ENCODE measurements at places on chromosomes 16 and 17.

GRCh38 chr17:3944485-3945388, 19.5 kb downstream of the ATP2A3 start:
- DNase-seq, result peak; percentile 48

DNA sequence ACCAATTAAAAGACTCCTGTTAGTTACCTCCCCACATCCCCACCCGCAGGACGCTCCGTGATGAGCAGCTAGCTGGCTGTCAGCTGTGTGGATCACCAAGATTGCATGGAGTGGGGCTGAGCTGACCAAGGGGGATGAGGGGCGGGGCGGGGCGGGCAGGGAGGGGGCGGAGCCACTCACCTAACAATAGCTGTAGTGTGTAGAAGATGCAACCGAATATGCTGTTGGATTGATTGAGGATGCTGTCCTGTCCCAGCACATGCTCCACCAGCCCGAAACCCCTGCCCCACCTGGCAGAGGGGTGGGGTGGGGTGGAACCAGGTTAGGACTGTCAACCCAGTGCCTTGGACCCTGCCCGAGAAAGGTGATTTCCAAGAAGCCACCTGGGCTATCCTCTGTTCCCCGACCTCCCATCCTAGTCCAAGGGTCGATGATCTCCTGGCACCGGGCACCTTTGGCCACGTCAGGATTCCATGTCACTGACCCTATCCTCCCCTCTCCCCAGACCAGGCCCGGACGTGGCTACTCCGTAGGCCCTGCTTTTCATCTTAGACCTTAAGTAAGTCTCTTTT, 1.4 kb downstream of the VKORC1 start:
- no peak for DNase-seq

- no peak for DNase-seq
Observed at GRCh38 chr17:7322520-7323194, 6.5 kb downstream of the NEURL4 start.

- no peak for DNase-seq
Observed at GRCh38 chr16:6124136-6124535, 1026.5 kb upstream of the EEF2KMT start.

- DNase-seq, result no peak
Observed at GRCh38 chr17:49972486-49973270, 3.7 kb downstream of the DLX4 start.

DNA sequence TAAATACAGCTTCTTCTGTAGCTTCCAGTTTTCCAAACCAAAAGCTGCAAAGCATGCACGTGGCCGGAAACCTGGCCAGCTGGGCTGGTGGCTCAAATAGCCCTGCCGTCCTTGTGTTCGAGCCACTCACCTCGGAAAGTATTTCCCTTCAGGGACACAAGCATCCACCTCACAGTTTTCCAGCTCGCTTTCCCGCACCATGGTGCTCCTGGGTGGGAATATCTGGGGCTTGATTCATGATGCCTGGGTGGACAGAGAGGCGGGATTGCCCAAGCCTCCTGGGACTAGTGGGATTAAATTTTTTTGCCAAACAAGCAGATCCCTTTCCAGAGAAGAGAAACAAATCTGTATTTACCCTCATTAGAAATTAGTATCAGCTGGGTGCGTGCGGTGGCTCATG, 7.1 kb upstream of the MVD start:
- DNase-seq, result no peak

GRCh38 chr16:30395155-30395991, at the start of gene ZNF48:
Gene ZNF48 (plus strand): TSS chr16:30395420. CDS start chr16:30395795, 375 bp downstream.
- no peak for DNase-seq

GRCh38 chr17:12088035-12088434, 67.4 kb downstream of the MAP2K4 start:
- no peak for DNase-seq

GRCh38 chr16:70402916-70403659, 35.8 kb downstream of the ST3GAL2 start:
- DNase-seq, result no peak

DNA sequence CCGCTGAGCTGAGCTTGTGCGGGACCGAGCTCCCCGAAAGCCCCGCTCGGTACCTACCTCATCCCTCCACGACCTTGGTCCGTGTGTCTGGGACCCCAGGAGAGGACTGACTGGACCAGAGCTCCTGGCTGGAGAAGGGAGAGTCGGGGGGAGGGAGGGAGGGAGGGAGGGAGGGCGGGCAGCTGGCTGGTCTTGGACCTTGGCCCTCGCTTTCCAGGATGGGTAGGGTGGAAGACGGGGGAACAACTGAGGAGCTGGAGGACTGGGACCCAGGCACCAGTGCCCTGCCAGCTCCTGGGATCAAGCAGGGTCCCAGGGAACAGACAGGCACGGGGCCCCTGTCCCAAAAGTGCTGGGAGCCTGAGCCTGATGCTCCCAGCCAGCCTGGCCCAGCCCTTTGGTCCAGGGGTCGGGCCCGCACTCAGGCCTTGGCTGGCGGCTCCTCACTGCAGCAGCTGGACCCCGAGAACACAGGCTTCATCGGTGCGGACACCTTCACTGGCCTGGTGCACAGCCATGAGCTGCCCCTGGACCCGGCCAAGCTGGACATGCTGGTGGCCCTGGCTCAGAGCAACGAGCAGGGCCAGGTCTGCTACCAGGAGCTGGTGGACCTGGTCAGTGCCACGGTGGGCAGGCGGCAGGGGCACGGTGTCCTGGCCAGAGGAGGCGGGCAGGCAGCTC, 553 bp downstream of the RHBDL1 start:
- DNase-seq, result no peak

DNA sequence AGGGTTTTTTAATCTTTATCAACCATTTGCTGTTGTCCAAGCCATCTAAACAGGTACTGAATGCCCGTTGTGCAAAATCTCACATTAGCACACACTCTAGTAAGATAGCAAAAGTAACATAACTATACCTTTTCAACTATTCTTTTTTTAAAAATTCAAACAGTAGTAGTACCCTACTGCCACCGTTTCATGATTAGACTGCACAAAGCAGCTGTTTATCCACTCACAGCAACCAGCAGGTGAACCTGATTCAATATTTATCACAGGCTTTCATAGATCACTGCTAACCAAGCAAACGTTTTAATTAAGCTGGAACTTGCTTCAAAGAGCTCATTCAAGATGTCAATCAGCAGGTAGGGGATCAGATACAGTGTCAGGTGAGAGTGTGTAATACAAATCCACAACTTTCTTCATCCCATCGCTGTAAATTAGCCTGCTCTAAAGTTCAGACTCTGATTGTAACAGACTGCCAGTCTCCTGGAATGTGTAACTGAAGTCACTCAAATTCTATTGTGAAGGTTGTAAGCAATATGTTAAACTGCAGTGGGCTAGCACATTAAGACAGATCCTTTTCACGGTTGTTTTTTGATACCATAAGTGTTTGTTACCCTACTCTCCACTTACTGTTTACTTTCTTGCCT, 47.3 kb downstream of the BRIP1 start:
- no peak for DNase-seq

DNA sequence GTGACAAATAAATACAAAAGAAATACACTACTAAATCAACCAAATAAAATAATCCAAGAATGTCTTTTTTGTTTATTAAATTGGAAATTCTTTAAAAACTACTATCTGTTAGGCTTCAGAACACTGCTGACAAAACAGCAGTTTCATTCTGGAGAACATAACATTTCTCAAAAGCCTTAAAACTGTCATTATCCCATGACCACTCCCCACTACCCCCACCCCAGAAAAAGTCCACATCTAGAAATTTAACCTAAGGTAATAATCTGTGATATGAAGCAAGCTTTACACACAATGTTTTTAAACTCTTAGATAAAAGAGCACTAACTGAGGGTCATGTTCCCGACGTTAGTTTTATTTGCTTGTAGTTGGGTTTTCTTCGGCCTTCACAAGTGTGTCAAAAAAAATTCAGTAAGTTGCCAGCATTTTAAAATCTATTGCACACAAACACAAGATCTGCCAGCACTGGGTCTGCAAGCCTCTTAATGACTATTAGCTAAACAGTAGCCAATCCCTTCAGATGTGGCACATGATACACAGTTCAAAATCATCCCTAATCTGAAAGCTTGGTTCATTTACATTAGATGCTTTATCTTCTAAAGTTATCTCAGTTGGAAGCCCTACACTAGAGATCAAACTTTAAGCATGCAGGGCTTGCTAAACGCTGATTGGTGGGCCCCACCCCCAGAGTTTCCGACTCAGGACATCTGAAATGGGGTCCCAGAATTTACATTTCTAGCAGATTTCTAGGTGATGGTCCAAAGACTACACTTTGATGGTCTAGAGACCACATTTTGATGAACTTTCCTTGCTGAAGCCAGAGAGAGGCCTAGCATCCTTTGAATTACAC, 75.2 kb downstream of the KANSL1 start:
- DNase-seq, result no peak

DNA sequence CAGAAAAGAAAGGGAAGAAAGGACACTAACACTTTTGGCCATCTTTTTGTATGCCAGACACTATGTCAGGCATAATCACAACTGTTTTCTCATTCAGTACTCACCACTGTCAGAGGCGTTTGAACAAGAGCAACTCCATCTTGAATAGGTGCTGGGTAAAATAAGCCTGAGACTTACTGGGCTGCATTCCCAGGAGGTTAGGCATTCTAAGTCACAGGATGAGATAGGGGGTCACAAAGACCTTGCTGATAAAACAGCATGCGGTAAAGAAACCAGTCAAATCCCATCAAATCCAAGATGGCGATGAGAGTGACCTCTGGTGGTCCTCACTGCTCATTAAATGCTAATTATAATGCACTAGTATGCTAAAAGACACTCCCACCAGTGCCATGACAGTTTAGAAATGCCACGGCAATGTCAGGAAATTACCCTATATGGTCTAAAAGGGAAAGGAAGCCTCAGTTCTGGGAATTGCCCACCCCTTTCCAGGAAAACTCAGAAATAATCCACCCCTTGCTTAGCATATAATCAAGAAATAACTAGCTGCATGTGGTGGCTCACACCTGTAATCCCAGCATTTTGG, 14.9 kb upstream of the LYRM9 start:
- no peak for DNase-seq

- DNase-seq, result peak; percentile 67
Observed at GRCh38 chr16:49701789-49702494, 154.0 kb downstream of the ZNF423 start.

DNA sequence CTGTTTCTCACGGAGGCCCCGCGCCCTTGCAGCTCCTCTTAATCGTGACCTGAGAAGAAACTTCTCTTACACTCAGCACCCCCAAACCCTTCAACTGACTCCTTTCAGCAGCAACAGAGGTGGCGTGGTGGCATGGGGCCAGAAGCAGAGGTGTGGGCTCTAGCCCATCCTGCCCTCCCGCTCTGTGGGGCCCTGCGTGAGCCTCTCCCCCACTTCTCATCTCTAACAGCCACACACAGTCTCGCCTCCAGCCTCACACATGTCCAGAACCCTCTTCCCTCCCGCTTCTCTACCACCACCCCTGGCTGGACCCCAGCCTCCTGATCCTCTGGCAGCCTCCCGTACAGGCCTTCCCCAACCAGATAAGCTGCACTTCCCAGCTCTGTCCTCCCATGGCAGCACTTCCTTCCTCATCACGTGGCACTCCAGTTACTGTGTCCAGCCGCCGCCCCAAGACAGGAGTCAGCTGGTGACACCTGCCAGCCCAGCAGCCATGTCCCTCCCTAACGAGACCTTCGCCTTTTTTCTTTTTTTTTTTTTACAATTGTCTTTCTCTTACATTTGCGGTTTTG, 30.5 kb downstream of the NSMCE1 start:
- DNase-seq, result no peak

DNA sequence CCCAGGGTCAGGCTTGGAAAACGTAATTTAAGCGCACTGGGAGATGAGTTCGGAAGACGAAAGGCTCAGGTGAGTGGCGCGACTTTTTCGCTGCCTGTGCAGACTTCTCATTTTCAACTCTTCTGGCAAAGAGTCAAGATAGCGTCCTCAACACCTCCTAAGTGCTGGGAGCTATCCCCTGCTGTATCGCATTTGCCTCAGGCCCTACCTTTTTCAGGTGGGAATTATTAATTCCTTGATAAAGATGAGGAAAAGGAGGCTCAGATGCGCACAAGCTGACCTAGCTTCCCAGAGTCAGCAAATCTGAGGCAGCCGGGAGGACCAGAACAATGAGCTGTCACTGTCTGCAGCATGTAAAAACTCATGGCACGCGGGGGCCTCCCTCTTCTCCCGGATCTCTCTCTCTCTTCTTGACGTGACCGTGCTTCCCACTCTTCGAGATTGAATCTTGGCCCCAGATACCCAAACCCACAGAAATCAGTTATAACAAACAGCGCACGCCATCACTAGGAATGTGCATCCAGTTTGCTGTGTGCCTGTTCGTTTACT, 512 bp upstream of the ADAMTS18 start:
- DNase-seq, result no peak

GRCh38 chr17:65115839-65116238, 21.3 kb upstream of the RGS9 start:
- no peak for DNase-seq

GRCh38 chr16:78183437-78184237, 84.2 kb downstream of the WWOX start:
- DNase-seq, result no peak

DNA sequence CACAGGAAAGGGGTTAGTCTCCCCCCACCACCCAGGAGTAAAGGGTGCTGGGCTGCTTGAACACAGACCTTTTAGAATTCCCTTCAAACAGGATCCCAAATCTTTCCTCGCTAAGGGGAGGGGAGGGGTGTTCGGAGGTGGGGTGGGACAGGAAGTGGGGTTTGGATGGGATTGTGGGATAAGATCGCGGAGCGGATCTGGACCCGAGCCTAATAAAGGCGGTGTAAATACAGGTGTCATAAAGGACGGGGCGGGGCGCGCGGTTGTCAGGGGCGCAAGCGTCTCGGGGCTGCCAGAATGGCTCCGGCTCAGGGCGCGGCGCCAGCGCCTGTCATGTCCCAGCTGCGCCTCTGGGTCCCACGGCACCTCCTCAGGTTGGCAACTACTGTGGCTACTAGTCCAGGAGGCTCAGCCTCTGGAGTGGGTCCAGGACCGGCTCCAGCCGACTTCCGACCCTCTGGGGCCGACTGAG, 59.8 kb upstream of the FBXO47 start:
- DNase-seq, result no peak

GRCh38 chr16:66908762-66909559, 9.7 kb downstream of the CDH16 start:
- DNase-seq, result no peak

DNA sequence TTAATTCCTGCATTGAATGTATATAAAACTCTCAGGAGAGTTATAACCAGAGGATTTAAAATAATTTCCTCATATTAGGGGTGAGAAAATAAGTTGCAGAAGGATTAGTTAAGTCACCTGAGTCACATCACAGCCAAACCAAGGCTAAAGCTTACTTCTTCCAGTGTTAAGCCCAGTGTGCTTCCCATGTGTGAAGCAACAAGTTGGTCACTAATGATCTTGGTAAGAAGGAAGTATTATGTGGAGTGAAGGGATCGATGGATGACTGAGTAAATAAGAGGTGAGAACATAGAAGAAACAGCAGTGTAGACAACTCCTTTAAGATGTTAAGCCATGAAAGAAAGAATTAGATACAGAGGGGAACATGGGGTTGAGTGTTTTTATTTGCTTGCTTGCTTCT, 20.6 kb downstream of the ESRP2 start:
- no peak for DNase-seq

Measured in fibroblast of skin of left quadriceps (primary cell).